ENCODE measurements at places on chromosomes 16 and 17.

- no peak for DNase-seq
These were observed 516.8 kb downstream of the MAF start for GRCh38 chr16:79083508-79084299.

- DNase-seq, result no peak
These were observed 7.3 kb downstream of the TAT start for GRCh38 chr16:71569621-71570020.

- no peak for DNase-seq
These were observed 85.0 kb upstream of the MYOCD start for GRCh38 chr17:12580640-12581039.

DNA sequence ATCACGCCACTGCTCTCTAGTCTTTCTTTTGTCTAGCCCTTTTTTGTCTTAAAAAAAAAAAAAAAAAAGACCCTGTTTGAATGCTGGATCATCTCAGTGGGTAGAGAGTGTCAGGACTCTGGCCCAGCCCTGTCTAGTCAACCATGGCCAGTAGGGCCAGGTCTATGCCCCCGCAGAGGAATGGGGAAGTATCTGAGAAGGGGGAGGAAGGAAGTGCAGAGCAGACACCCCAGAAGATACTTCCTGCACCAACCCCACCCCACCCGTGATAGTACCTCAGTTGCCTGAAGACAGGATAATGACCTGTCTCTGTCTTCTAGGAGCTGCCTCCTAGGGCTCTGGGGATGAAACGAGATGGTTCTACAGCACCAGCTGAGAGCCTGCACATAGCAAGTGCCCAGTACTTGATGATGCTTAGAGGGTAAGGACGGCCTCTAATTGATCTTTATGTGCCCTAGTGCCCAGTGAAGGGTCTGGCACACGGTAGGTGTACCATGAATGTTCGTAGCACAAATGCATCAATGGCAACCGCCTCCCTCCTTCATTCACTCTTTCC lies 55.4 kb downstream of the ABAT start:
- DNase-seq, result no peak

GRCh38 chr16:58498341-58499091 lies 1.4 kb upstream of the NDRG4 start:
- no peak for DNase-seq

DNA sequence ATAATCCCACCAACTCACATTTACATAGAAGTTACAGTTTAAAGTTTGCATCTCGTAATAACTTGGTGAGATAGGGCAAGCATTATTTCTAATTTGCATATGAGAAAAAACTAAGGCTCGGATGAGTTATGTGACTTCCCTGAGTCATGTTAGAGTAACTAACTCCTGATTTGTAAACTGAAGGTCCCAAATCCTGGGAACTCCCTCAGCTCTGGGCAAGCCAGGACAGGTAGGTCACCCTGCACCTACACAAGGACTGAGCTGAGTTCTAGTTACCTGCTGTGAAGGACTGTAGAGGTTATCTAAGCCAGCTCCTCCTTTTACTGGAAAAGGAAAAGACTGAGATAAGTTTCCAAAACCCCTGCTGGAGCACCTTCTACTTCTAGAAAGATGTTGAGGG lies 92.1 kb upstream of the HLF start:
- DNase-seq, result no peak

DNA sequence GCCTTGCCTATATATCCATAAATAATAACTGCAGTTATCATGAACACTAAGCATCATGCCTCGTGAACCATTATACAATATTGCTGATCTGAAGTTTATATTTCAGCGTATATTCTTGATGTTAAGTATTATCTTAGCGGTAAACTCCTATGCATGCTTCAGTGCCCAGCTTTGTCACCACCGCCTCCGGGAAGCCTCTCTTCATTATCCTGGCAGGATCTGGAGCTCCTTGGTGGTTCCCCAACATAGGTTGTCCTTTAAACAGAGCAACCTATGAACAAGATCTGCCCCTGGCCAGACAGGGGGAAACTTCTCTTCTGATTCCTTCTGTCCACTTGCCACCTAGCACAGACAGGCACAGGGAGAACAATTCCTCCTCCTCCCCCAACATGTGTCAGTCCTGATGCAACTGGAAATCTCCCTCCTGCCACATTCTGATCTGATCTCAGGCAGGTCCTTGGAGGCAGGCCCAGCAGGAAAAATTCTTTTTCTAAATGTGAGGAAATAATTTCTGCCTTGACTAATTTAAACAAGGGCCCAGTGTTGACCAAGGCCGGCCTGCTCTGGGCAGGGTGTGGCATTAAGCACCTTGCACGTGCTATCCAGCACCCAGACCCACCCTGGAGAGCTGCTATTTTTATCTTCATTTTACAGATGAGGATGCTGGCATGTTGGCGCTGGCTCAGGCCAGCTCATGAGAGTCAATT lies 22.4 kb downstream of the SPNS2 start:
- DNase-seq, result no peak

GRCh38 chr16:27363797-27364196 lies 38.2 kb upstream of the IL21R start:
- DNase-seq, result no peak

- no peak for DNase-seq
These were observed 674 bp downstream of the ZNF688 start for GRCh38 chr16:30570636-30571444.

DNA sequence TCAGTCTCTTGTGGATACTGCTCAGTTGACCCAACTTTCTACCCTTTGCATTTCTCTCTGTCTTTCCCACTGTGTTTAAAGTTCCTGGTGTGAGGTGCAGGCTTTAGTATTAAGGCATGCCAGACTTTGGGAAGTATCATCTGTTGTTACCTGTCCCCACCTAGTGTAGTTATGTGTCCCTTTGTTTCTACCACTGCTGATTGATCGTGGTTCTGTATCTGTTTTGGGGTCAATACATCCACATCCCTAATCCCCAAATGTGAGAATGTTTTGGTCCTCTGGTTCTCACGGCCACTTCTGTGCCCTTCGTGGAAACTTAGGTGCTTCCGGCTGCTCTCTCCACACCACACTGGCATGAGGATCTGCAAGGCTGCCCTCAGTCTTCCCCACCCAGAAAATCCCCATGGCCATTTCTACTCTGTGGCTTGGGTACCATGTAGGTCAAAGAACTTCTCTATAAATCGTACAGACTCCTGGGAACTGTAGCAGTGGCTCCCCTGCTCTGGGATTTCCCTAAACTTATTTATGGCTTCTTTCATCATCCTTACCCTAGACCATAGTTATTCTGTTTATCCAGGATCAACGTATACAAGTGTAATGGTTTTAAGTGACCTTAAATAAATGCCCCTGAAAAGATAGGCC lies 443.2 kb downstream of the XYLT1 start:
- no peak for DNase-seq

DNA sequence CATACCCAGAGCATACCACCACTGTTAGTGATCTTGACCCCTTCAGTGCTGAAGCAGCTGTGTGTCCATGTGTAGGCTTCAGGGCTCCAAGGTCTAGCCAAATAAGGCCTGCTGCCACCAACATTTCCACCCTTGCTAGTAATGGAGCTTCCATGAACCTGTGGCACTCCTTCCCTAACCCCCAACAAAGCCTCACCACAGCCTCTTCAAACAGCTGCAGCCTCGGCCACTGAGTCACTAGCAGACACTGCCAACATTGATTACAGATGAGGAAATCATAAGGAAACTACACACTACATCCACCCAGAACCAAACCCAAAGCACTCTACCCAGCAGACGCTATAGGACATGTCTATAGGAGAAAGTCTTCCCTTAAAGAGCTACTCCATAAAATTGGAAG lies 610.7 kb downstream of the KCNJ2 start:
- no peak for DNase-seq

DNA sequence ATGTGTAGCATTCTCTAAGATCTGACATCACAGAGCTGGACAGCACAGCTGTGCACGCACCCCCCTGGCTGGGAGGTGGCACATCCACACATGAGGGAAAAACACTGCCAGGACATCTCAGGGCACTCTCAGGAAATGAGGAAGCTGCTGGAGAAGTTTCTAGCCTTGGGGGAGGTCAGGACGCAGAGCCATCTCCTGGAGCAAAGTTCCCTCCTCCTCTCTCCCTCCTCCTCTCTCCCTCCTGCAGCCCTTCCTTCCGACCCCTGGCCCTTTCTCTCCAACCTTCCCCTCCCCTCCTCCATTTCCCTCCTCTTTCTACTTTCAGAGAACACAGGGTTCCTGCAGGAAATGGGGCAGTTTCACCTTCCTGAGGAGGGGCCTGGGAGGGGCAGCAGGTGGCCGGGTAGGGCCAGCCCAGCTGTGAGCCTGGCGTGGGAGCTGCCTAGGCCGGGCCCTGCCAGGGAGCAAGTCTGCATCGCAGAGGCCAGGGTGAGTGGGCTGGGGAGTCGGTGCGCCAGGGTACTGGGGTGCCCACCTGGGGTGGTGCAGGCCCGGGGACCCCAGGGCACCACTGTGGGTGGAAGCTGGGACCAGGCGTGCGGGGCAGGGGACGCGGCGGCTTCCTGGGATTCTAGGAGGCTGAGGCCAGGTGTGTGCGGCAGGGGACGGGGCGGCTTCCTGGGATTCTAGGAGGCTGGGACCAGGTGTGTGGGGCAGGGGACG lies at the start of gene DPEP1:
TSS of gene DPEP1 (plus strand) at position 412 of the 723 bp plus-strand sequence. CDS start 16,769 bp downstream, outside the sequence.
- no peak for DNase-seq

DNA sequence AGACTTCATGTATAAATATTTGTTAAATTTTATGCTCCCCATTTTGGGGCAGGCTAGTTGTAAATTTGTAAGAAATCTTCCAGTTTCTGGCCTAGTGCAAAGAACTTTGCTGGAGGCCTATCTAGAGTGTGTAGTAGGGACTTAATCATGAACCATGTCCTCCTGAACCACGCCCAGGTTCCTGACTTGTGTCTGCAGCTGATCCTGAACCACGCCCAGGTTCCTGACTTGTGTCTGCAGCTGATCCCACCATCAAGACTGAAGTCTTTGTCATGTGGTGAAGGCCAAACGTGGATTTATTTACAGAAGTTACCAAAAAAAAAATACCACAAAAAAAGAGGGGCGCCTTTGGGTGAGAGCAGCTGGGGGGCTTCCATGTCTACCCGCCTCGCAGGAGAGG lies 33.1 kb downstream of the LMF1 start:
- no peak for DNase-seq

DNA sequence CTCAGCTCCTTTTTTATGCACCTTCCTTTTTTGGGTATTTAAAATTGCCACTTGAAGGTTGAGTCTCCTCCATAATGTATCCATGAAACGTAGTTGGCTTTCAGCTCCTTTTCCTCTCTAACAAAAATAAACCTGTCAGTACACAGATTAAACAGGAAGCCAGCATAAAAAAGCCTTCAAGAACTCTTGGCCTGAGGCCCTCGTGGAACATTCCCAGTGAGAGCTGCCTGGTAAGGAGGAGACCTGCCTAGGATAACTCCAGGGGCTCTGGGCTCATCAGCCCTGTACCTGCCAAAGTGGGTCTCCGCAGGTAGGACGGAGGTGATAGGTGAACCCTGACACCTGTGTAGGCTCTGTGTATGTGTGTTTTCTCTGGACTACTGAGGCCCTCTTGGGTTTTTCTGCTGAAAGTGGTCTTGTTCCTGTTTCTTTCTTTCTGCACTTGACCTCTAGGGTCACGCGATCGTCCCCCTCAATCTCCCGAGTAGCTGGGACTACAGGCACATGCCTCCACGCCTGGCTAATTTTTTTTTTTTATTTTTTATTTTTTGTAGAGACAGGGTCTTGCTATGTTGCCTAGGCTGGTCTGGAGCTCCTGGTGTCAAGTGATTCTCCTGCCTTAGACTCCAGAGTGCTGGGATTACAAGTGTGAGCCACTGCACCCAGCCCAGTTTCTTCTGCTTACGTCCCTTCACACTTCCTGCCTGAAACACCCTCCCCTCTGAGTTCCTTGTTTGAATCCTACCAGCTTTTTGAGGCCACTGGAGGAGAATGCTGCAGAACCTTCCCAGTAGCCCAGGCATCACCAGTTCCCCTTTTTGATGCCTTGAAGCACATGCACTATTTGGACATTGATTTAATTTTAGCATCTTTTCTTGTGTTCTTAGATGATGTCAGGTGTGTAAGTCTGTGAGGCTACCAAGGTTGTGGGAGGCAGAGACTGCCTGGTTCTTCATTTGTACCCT lies 9.8 kb downstream of the PGS1 start:
- DNase-seq, result no peak

DNA sequence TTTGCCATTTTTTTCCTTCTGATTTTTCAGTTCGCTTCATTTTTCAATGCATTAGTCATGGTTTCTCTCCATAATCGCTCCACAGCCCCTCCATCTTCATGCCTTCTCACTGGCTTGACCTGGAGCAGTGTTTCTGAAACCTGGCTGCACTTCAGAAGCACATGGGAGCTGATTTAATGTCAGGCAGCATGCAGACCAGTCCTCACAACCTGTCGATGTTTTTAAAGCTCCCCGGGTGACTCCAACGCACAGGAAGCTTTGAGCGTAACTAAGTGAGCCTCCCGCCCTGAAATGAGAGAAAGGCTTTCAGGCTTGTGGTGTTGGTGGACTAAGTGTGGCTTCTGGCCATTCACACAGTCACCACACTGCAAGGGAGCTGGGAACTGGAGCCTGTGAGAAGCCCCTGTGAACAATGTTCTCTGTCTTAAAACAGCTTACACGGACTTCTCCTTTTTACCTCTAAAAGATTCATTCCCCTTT lies 16.8 kb upstream of the DRG2 start:
- no peak for DNase-seq

DNA sequence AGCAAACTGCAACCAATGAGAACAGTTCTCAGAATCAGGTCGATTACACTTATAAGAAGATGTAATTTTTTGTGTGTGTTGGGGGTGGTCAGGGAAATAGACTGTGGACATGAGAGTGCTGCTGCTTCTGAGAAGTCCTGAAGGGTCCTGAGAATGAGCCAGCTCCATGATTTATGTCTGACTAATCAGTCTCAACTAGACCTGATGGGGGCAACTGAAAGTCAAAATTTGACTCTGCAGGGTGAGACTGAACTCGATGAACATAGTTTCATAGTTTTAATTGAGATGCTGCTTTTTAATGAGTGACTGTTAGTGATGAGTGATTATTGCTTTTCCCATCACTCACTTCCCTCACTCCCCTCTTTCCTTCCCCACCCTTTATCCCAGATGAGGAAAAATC lies 37.3 kb downstream of the SMARCE1 start:
- no peak for DNase-seq

- DNase-seq, result peak; percentile 76
These were observed 1.2 kb downstream of the DYNLL2 start for GRCh38 chr17:58084317-58084981.

GRCh38 chr17:33750943-33751701 lies 458.0 kb upstream of the ASIC2 start:
- DNase-seq, result peak; percentile 21

DNA sequence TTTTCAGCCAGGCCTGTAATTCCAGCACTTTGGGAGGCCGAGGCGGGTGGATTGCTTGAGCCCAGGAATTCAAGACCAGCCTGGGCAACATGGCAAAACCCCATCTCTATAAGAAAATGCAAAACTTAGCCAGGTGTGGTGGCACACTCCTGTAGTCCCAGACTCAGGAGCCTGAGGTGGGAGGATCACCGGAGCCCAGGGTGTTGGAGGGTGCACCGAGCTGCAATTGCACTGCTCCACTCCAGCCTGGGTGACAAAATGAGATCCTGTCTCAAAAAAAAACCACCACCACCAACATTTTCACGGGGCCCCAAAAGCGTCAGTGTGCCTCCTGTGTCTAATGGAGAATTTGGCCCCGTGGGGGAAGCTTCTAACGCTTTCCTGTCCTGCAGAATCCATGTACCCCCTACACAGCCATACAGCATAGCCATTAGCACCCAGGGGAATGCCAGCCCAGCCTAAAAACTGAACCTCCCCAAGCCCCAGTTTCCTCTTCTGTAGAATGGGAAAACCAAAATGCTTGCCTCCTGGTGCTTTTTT lies 22.2 kb upstream of the MAP3K14 start:
- DNase-seq, result no peak

Data from stimulated activated naive CD4-positive, alpha-beta T cell (primary cell).